Activated T-helper 9 cell treated with anti-CD3 and anti-CD28 coated beads, Interleukin-2, amount 50 U/mL, for 16 hours (primary cell): ENCODE measurements at places on chromosomes 7 and 10.

GRCh38 chr7:28986765-28987110 lies 28.6 kb upstream of the TRIL start:
- DNase-seq, result no peak

- DNase-seq, result no peak
Observed at GRCh38 chr10:124728071-124728829, 15.9 kb downstream of the FAM53B start.

DNA sequence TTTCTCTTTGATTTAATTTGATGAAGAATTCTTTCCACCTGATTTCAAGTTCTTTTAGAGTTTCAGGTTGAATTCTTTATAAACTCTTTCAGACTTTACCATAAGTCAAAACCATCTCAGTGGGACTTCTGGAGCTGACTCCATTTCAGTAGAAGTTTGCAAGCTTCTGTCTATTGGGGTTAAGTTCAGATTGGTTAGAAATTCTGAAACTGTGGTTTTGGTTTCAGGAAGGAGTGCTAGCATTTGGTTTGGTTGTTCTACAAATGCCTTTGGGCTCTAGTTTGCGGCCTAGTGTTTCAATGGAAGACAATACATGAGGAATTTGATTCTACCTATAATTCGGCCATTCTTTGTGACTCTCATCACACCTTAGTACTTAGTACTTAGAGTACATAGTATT lies 176.8 kb upstream of the RHOBTB1 start:
- no peak for DNase-seq

- no peak for DNase-seq
Observed at GRCh38 chr7:77752016-77752415, 46.2 kb downstream of the TMEM60 start.

DNA sequence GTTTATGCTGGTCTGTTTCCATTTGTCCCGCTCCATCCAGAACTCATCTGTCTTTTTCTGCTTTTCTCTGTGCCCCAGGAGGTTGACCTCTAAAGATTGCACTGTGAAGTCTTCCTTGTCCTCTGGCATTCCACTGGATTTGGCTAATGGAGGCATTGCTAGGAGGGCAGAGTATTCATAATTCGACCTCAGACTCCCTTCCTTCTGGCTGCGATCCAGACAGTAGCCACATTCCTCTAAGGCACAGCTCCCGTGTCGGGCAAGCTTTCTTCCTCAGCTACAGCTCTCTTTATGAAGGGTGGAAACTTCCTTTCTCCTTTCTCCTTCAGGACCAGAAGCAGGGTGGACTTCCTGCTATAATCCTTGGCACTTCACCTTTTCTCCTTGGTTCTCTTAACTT lies 175.9 kb downstream of the BAMBI start:
- DNase-seq, result no peak

GRCh38 chr10:61642676-61643075 lies 20.1 kb upstream of the CABCOCO1 start:
- no peak for DNase-seq

- DNase-seq, result no peak
Observed at GRCh38 chr7:109003742-109004141, 434.1 kb downstream of the DNAJB9 start.

DNA sequence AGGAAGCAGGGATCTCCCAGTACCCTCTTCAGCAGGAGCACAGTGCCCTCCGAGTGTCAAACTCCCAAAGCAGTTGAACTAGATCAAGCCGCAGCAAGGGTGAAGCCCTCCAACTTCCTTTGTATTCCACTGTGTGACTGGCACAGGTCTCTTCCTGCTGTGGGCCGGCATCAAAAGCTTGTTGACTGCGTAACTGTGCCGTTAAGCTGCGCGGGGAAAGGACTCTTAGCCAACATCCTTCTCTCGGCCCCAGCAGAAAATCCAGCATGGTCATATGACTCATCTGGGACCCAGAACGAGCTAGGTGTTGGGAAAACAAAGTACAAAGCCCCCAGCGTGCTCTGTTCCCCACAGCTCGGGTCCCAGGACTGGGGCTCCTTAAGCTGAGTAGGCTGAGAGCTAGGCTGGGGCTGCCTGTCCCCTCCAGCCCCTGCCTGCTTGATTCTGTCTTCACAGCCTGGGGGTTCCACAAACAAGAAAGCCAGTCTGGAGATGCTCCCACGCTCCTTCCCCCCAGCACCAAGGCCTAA lies 52.2 kb downstream of the COL17A1 start:
- DNase-seq, result no peak

GRCh38 chr7:135714534-135715009 lies 13.4 kb downstream of the SLC13A4 start:
- DNase-seq, result no peak

DNA sequence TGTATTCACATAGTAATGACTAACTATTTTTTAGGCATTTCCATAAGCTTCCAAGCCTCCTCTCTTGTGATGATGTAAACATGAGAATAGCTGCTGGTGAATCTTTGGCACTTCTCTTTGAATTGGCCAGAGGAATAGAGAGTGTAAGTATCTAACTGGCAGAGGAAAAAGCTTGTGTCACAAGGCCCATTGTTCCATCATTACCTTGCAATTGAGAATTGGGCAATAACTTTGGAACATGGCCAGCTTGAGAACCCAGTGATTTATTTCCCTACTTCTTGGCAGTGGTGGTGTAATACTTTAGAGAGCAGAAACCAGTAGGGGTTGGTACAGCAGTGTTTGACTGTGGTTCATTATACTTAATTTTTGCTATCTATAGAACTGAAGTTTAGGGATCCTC lies 12.0 kb downstream of the IFRD1 start:
- DNase-seq, result no peak

DNA sequence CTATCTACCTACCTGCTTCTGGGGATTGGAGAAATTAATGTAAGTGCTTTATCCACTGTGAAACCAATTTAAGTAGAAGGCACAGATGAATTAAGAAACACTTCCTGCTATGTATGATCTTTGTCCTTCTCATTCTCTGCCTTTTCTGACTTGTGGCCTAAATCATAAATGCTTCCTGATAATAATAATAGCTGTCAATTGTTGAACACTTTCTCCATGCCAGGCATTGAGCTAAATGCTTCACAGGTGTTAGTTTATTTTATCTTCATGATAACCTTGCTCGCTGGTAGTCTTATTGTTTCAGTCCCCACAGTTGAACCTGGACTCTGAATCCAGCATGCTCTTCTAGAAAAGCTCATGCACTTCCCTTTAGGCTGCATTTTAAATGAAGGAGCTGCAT lies 75.4 kb downstream of the CHN2 start:
- no peak for DNase-seq
